ENCODE measurements at places on chromosomes 4 and X.

GRCh38 chr4:39331191-39331590, 35.0 kb downstream of the RFC1 start:
- no peak for DNase-seq

GRCh38 chr4:39023059-39023458, 9.2 kb downstream of the TMEM156 start:
- no peak for DNase-seq

DNA sequence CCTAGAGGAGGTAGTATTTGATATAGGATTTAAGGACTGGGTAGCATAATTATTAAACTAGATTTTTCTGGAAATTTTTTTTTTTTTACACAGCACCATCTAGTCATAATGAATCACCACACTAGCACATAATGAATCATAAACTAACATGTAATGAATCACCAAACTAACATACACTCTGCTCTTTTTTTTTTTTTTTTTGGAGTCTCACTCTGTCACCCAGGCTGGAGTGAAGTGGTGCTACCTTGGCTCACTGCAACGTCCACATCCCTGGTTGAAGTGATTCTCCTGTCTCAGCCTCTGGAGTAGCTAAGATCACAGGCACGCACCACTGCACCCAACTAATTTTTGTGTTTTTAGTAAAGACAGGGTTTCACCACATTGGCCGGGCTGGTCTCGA, 92.5 kb downstream of the FAM13A start:
- no peak for DNase-seq

GRCh38 chr4:123870216-123870876, 473.8 kb downstream of the SPRY1 start:
- no peak for DNase-seq

DNA sequence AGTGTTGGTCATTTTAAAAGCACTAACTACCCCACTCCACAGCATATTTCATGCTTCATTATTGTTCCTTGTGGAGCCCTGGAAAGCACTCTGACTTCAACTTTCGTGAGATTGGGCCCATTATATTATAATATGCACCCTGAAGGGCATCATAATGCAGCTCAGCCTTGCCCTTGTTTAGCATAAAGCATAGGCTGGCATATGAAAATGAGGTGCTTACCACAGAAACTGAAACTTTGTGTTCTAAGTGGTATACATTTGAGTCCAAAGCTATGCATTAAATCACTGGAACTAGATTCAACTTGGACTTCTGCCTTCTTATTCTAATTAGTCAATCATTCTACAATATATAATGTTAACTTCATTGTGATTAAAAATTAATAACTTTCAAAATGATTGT, 1027.9 kb downstream of the STIM2 start:
- DNase-seq, result no peak

- no peak for DNase-seq
These were observed 1015.1 kb downstream of the RPA4 start for GRCh38 chrX:97898798-97899197.

- DNase-seq, result no peak
These were observed 28.9 kb downstream of the CYTL1 start for GRCh38 chr4:4990329-4990728.

GRCh38 chrX:25206778-25207177, 191.0 kb upstream of the ARX start:
- no peak for DNase-seq

GRCh38 chrX:68396953-68397352, 36.3 kb downstream of the OPHN1 start:
- no peak for DNase-seq

DNA sequence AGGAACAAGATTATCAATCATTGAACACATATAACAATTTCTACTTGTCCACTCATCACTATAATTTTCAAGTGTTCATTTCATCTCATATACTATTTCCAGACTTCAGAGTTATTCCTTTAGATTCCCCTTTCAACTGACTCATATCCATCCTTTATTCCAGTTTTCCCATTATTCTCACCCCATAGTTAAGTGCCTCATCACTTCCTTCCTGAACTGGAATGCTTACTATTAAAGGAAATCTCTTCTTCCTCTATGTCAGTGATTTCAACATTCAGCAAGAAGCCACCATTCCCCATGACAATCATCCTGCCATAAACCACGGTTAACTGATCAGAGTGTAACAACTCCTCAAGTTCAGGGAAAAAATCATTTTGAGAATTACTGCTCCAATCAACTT, 198.9 kb downstream of the FBXO8 start:
- no peak for DNase-seq

DNA sequence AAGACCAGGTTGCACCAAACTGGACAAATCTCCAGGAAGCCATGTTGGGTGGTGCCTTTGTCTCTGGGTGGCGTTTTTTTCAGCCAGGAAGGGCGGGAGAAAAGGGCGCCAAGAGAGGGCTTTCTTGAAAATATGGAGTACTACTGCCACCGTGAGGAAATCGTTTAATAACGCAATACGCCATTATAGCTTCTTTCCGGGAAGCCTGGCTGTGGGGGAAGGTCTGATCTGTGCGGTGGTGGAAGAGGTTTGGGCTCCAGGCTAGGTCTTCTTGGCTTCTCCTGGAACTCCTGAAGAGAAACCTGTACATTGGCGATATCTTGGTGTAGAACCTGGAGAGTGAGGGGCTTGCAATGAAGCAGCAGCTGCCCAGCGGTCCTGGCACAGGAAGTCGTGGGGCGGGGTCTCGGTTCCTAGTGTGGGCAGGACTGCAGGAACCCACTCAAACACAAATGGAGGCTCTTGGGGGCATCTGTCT, 202.7 kb downstream of the OR13H1 start:
- peak; percentile 63 for DNase-seq

- DNase-seq, result peak; percentile 59
These were observed 22.2 kb downstream of the JADE1 start for GRCh38 chr4:128831531-128832242.

- DNase-seq, result peak; percentile 59
These were observed 34.3 kb downstream of the NALF2 start for GRCh38 chrX:69538321-69538876.

DNA sequence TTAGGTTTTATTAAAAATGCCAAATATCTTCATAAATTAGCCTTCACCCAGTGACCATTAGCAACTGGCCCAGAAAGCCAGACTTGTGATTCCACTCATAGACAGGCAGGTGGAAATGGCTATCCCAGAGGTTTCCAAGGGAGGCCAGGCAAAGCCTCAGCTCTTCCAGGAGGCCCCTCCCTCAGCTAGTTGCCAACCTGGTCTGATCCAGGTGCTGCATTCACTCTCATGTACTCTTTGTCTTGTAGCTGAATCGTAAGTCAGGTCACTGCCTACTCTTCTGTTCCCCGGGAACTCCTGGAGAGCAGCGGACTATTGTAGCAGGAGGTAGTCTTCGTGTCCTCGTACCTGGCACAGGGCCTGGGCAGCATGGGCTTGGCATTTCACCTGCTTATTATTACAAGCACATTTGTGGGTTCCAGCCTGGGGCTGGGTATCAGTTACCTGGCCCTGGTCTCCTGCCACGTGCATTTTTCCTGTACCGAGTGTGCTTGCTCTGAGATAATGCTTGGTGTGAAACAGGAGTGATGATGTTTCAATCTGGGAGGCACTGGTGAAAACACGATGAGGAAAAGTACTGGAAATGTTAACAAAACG, 101.6 kb downstream of the FAM193A start:
- peak; percentile 88 for DNase-seq

GRCh38 chr4:1834047-1834775, 21.7 kb downstream of the LETM1 start:
- no peak for DNase-seq

- no peak for DNase-seq
These were observed 25.2 kb upstream of the COL25A1 start for GRCh38 chr4:109327641-109328040.

GRCh38 chrX:39950018-39950688, 147.6 kb downstream of the BCOR start:
- DNase-seq, result no peak

- no peak for DNase-seq
These were observed 86.5 kb downstream of the SH3KBP1 start for GRCh38 chrX:19800821-19801374.

- DNase-seq, result no peak
These were observed 442.8 kb downstream of the BCOR start for GRCh38 chrX:39654952-39655351.

GRCh38 chr4:147550626-147551246, 66.5 kb upstream of the TMEM184C start:
- no peak for DNase-seq

DNA sequence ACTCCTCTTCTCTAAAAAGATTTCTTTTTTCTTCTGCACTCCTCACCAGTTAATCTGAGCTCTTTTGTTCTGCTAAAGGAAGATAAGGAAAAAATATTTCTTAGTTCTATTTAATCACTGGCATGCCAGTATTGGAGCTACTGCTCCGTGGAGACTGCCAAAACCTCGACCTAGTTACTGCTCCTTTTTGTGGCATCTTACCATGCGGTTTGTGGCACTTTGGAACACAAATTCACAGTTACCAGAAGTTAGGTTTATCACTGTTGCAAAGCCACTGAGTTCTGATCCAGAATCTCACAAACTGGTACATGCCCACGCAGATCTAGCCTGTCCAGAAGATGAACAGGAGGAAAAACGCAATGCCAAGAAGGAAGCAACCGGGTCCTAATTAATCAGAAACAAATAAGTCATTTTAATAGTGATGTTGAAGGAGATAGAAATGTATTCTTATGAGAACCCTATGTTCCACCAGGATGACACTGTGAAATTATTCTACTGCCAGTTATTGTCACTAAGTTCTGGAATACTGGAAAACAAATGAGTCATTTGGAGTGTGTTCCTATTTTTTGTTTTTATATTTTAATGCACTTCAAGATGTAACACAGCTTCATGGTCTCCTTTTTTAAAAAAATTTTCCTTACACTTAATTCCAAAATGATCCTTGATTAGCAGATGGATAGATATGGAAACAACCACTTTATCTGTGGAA, 106.7 kb upstream of the GK2 start:
- no peak for DNase-seq

DNA sequence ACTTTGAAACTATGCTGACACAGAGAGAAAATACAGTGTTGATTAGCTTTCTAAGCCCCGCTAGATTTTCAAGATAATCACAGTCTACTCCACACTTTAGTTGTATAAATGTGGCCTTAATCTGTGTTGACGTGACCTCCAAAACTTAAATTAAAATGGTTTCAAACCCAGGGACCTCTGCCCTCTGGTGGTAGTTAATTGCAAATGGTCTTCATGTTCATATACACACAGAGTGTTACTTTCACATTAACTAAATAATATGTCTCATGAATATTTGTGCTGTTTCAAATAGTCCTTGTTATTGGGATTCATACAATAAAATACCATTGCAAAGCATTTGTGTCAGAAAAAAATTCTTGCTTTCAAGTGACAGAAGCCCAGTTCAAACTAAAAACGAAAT, 64.3 kb downstream of the TASL start:
- no peak for DNase-seq

DNA sequence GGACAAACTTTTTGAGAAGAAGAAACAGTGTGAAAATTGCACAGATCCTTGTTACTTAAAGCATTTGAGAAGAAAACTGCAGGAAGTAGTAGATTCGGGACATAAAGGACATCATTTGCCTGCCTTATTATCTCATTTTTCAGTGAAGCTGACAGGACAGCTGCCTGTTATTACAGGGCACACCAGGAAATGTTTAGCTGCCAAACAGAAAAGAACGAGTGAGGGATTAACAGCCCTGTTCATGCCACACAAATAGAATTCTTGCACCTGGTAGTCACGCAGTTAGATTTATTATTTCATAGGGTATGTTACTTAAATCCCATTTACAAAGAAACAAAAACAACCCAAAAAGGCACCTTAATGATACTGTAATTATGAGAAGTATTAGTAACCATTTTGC, 100.6 kb downstream of the CHIC2 start:
- DNase-seq, result peak; percentile 96

- DNase-seq, result no peak
These were observed 1.4 kb upstream of the CORIN start for GRCh38 chr4:47839259-47839658.

GRCh38 chr4:112817933-112818593, 181.1 kb downstream of the LARP7 start:
- DNase-seq, result peak; percentile 57

DNA sequence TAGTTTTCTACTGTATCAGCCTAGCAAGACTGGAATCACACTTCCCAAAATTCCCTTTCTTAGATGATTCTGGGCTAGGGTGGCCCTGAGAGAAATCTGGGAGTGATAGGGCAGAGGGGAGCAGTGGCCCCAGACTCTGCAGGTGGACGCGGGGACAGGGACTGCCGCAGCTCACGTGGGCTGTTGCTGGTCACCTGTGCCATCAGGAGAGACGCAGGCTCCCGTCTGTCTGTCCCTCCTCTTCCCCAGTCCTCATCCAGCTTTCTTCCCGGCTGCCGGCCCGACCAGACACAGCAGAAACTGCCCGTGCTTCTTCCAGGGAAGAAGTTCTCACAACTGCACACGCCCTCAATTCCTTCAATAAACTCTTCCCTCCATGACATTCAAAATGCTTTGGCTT, 86.4 kb downstream of the AFAP1 start:
- no peak for DNase-seq

GRCh38 chr4:48949086-48949485, 37.0 kb upstream of the CWH43 start:
- no peak for DNase-seq

DNA sequence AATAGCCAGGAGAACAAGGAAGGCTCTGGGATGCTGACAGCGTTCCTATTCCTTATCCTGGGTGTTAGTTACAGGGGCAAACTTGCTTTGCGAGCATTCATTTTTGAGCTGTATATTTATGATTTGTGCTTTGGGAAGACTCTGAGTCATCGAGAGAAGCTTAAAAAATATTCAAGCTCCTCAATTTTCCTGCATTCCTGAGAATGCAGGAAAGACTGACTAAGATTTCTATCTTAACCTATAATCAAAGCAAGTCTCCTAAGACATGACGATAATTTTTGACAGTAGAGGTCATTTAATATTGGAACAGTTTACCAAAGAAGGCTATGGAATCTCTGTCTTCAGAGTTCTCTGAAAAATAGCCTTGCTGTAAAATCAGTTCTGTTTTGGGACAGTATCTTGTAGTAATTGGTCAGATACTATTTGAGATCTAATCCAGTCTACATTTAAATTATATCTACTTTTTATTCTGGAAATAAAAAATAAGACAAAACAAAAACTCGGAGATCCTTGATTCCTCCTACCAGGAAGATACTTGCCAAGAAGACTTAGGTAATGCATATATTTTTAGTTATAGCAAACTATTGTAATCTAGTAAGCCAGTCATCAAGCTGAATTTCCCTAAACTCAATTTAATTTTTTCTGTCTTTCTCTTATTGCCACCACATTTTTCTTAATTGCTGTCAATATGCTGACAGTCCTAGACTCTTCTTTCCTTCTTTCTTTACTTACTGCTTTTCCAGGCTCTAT, 31.7 kb downstream of the BBS12 start:
- DNase-seq, result no peak

GRCh38 chr4:137609718-137610430, 77.6 kb upstream of the PCDH18 start:
- DNase-seq, result no peak

DNA sequence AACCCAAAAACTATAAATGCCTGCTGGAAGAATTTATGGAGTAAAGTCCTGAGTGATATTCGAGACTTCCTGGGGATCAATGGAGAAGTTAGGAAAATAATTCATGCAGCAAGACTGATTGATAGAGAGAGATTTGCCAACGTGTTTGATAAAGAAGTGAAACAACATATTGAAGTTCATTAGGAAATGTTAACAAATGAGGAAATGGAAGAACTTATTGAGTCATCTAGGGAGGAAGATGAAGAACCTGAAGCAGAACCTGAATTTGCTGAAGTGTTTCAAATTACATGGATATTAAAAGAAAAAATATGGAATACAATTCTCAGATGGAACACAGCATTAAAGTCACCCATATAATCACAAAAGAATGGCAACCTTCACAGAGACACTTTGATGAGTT, 39.0 kb downstream of the DDX60 start:
- DNase-seq, result no peak
